ENCODE measurements at places on chromosomes 1 and 21.

GRCh38 chr1:18668046-18668445 lies 37.4 kb downstream of the PAX7 start:
- DNase-seq, result no peak

DNA sequence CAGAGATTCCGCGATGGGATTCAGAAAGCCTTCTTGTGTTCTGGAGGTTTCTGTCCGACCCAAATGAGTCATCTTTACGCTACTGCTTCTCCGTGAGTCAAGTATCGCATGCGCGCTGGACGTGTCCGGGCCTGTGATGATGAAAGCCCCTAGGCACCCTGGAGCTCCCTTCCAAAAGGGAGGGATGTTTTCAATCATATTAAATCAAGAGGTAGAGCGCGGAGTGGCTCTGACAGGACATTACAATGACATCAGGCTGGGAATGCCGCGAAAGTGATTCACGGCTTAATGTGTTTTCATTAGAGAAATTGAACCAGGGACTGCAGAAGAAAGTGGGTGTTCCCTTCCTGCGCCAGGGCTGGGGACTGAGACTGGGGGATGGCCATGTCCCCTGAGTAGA lies 48.5 kb downstream of the AJAP1 start:
- DNase-seq, result no peak

DNA sequence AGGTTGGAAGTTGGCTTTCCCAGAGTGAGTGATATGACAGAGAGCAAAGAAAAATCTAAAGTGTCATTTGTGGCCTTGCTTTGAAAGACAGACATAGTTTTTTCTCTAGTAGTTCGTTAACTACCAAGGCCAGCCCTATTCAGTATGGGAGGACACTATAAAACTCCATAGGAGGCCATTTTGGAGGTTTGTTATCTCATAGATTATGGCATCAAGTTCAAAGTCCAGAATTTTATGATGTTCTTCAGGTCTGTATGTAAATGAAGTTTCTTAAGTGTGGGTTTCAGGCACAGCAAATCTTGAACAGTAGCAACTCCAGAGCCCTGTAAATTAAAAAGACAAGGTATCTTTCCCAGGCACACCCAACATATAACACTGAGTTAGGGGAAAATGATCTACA lies 437.1 kb downstream of the PLPP3 start:
- no peak for DNase-seq

DNA sequence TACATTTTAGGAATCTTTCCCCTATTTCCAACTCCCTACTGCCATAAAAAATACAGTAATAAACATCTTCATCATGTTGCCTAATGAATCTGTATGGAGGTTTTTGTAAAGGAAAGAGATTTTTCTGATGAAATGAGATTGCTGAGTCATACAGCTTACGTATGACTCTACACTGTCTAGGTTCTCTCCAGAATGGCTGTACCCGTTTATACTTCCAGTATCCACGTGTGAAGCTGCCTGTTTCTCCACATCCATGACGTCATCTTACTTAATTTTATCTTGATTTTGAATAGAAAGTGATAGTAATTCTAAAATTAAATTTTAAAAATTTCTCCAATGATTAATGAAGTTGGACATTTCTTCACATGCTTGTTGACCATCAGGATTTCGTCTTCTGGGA lies 103.7 kb downstream of the COQ8A start:
- no peak for DNase-seq

All from activated T-cell treated with anti-CD3 and anti-CD28 coated beads, Interleukin-2, amount 50 U/mL, for 1 hour (primary cell).